ENCODE measurements at places on chromosomes 3 and 15.

DNA sequence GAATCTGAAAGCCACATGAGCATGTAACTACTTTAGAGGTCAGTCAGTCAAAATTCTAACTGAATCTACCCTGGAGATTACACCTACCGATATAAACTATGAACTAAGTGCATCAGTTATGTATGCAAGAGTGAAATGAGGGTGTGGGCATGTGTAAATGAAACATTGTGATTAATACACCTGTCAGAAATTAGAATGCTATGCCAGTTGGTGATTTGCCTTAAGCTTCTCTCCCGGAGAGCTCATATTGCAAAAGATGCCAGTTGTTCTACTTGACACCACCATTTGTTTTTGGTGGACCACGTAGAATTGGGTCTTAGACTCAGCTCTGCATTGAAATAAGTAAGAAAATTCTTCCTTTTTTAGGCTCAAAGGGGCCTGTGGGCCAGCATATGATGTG lies 91.0 kb upstream of the KBTBD8 start:
- no peak for DNase-seq

DNA sequence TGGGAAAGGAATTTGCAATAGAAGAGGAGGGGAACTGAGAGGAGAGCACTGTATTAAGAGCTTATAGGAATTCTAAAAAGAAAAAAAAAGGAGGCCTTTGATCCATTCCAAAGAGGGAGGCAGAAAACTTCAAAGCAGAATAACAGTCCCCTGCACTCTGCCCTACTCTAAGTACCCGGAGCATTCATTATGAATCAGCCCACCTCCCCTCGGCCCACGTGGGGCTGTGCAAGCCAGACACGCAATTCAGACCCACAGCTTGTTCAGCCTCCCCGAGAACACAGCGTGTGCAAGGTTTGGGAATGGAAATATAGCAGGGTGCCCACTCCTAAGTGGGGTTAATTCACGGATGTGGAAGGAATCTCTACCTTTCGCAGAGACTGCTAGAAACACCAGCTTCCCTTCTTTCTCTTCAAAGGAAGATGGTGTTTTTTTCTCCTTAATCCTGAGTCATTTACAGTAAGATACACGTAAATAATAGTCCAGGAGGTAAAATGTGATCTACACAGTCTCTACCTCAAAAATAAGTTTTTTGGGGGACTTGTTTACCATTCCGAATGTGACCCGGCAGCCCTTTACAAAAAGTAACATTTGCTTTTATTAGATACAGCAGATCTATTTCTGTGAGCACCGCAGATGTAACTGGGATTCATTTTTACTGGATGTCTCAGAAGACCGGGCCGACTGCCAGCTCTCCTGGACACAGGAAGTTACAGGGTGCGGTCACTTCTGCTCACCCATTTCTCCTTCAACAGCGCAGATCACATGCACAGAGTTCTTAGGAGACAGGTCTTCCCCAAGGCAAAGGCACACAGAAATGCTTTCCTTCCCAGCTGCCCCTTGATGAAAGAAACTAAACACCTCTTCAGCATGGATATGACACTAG lies 768.5 kb upstream of the CFAP20DC start:
- no peak for DNase-seq

- no peak for DNase-seq
These were observed 50.1 kb upstream of the GATM start for GRCh38 chr15:45428491-45428890.

DNA sequence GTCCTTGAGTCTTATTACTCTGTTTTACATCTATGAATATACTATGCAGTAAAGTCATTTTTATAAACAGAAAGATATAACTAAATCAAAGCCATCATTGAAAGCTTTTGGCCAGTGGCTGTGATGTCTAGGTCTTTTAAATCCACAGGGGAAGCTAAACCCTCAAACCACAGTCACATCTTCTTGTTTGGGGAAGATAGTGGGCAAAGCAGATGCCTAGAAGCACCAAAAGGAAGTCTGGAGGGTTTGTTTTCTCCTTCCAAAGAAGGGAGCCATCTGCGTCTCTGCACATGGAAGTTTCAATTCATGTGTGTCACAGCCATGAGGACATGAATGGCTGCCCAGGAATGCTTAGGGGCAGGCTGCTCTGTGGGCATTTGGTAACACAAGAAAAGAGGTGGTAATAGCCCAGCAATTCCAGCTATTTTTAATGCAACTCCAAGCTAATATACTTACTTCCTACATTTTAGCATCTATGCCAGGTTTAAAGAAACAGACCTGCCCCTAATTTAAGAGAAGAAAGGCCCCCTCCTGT lies 322.2 kb downstream of the SLC9A9 start:
- DNase-seq, result no peak

DNA sequence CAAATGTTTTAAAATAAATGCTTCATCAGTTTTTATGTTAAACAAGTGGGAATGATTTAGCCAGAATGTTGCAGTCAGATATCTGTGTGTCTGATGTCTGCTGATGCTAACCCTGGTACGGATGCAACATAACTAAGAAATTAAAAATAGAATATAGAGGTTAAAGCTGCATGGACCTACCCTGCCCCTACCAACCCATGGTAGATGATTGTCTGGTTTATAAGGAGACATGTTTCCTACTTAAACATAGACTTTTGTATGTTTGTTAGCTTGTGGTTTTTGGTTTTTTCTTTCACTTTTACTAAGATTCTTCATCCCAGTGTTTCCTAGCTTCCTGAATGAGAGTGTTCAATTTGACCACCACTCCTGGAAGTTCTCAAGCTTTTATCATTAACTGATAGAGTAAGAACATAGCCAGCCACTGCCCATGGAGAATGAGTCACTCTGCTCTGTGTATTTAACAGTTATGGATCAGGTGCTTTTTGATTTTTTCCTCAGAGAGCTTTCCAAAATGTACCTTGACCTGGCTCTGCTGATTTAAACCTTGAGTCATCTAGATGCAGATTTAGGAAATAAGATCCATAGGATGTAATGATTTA lies 70.7 kb upstream of the VEPH1 start:
- DNase-seq, result no peak

DNA sequence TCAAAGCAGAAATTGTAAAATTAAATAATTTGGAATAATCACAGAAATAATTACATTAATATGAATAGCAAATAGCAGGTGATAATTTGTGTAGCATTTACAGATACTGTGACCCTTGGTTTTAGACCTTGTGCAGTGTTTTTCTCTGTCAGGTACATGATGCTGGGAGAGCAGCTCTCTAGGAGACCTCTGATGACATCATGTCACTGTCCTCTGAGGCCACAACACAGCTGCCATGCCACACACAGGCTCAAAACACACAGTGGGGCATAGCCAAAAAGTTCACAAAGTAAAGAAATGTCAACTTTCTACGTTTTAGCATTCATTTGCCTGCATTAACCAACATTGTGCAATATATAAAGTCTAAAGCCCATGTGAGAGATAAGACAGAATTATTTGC lies 71.8 kb upstream of the ZBTB20 start:
- DNase-seq, result no peak

DNA sequence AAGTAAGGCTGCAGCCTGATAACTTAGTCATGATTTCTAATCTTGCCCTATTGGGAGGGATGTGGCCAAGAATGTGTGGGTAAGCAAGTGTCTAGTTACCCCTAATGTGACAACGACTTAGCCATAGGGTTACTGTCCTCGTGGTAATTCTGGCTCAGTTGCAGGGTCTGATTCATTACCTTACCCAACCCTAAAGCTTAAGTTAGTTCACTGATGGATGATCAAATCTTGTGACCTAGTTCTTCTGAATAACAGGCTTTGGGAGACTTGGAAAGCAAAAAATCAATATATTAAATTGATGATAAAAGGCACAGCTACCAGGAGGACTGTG lies 1.6 kb upstream of the INTS14 start:
- no peak for DNase-seq

- DNase-seq, result no peak
These were observed 167.6 kb downstream of the PLCL2 start for GRCh38 chr3:17052363-17052762.

DNA sequence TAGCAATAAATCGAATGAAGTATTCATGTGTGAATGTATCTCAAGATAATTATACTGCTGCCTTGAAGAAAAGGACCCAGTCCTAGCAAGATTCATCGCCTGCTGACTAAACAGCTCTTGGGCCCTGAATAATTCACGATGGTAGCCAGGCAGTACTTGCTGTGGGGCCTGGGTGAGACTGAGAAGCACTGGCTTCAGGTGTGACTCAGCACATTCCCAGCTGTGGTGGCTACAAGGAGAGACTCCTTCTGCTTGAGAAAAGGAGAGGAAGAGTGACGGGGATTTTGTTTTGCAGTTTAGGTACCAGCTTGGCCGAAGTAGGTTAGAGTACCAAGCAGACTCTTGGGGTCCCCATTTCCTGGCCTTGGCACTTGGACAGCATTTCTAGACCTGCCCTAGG lies 47.6 kb upstream of the CD200R1L start:
- DNase-seq, result no peak

GRCh38 chr15:81092559-81092902 lies 41.5 kb upstream of the CFAP161 start:
- no peak for DNase-seq

- peak; percentile 77 for DNase-seq
These were observed 79.7 kb downstream of the TMEM266 start for GRCh38 chr15:76139368-76140073.

DNA sequence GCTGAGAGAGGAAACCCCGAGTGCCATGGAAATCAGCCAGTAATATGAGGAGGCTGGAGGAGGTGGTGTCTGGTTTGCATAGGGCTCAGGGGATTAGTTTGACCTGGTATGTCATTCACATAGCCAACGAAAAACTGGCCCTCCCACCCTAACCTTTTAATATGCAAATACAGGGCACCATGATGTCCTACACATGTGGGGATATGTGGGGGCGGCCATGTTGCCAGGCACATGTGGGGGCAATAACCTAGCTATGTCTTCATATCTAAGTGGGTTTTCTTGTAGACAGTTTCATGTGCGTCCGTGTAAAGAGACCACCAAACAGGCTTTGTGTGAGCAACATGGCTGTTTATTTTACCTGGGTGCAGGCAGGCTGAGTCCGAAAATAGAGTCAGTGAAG lies 110.1 kb downstream of the MOBP start:
- DNase-seq, result no peak

DNA sequence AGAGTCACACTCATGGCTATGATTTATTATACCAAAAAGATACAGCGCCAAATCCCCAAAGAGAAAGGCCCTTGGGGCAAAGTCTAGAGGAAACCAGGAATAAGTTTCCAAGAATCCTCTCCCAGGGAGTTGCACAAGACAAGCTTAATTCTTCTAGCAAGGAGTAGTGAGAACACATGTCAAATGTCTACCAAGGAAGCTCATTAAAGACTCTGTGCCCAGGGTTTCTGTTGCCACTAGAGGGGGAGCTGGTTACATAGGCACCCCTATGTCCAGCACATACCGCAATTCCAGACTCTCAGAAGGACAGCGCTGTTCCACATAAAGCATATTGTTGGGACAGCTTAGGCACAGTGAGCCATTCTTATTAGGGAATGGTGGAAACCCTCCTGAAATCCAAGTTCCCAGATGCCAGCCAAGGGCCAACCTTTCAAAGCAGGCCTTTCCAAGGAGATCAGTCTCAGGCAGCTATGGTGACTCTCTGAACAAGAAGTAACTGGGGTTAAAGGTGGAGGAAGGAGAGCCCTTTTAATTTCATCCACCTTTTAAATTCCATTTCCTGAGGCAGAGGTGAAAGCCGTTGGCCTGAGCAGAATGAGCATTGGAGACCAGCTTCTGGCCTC lies 194.2 kb downstream of the UACA start:
- peak; percentile 40 for DNase-seq

GRCh38 chr15:83570756-83571155 lies 83.2 kb upstream of the ADAMTSL3 start:
- DNase-seq, result no peak

DNA sequence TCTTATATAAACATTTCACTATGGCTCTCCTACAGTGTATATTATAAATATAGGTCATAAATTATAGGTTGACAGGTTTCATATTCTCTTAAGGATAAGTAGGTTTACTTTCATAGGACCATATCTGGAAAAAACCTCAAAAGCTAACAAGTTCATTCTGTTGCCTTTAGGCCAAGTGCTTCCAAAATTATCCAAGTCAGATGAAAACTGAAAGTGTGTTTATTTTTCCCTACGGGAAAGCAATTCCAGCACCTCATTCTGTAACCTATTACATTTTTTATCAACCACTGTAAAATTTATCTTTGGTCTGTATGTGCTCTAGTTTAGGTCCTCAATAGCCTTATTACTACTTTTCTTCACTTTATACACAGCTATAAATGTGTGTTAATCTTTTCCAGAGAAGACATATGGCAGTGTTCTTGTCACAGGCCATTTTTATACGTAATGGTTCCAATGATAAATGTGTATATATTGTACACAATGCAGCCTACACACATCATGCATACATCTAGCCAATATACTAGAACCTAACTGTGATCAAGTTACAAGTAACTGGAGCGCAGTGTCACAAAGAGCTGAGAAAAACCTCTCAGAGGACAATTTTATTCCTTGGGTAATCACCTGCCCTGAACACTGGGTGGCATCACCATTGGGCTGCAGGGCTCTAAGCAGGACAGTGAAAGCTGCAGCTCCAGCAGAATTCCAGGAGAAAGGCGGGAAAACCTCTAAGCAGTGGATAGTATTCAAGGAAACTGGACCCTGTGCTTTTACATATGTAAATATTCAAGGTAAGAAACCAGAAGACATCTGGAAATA lies 251.3 kb downstream of the CTNNB1 start:
- no peak for DNase-seq

DNA sequence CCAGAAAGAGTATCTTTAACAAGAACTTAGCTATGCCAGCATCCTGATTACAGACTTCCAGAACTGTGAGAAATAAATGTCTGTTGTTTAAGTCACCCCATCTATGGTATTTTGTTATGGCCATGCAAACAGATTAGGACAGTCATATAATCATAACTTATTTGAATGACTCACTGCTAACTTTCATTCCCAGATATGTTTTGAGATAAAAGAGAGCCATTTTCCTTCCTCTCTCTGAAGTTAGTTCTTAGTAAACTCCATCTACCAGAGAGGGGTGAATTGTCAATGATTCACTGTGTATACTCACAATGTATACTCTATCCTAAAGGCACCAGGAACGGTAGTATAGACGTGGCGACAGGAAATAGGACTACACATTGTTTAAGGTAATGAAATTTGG lies 179.4 kb upstream of the DPH6 start:
- no peak for DNase-seq

- DNase-seq, result no peak
These were observed 88.6 kb upstream of the ADAMTS17 start for GRCh38 chr15:100430411-100430810.

GRCh38 chr3:124467980-124468902 lies 262.0 kb upstream of the UMPS start:
- peak; percentile 31 for DNase-seq

- no peak for DNase-seq
These were observed 11.4 kb upstream of the SPTBN5 start for GRCh38 chr15:41905036-41905793.

Measured in midbrain (tissue), 1 donor.